ENCODE measurements at places on chromosomes 7 and 10.

DNA sequence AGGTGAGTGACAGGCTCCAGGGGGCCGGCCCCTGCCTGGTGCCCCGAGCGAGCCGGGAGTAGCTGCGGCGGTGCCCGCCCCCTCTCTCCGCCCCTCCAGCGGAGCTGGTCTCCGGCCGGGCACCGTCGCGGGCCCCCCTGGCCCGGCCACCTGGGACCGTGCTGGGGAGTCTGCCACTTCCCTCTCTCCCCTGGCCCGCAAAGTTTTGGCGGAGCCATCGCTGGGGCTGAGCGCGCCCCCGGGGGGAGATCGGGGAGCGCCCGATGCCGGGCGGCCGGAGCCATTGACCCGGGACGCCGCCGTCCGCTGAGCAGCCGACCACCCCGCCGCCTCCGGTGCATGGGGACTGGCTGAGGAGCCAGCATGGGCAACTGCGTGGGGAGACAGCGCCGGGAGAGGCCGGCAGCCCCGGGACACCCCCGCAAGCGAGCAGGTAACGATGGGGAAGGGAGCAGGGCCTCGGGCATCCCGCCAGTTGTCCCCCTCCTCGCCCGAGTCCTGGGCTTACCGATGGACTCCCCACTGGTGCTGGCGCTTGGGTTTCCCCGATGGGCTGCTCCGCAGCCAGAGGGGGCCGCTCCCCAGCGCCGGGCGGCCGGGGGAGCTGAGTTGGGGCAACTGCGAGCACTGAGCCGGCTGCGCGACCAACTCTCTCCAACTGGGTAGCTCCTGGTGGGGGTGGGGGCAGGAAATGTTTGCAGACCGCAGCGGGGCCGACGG, at the start of gene UBTD1:
UBTD1 (plus strand) TSS at position 84 of the 720 bp plus-strand sequence; CDS start at position 364, 280 bp downstream.
- DNase-seq = peak; percentile 93

GRCh38 chr10:91420868-91421267, 10.7 kb downstream of the HECTD2 start:
- no peak for DNase-seq

DNA sequence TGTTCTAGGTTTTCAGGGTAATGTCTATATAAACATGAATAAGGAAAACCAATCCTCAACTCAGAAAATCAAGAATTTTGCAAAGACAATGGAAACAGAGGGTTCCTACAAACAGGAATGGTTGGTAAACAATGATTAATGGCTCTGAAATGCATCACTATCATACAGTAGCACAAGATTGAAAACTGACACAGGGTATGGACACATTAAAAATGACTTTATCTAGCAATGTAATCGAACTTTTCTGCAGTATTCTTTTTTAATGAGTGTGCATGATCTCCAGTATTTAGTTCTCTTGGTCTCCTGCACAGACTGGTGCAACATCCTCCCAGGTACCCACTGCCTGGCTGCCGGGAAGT, 15.9 kb downstream of the GRB10 start:
- DNase-seq = no peak

DNA sequence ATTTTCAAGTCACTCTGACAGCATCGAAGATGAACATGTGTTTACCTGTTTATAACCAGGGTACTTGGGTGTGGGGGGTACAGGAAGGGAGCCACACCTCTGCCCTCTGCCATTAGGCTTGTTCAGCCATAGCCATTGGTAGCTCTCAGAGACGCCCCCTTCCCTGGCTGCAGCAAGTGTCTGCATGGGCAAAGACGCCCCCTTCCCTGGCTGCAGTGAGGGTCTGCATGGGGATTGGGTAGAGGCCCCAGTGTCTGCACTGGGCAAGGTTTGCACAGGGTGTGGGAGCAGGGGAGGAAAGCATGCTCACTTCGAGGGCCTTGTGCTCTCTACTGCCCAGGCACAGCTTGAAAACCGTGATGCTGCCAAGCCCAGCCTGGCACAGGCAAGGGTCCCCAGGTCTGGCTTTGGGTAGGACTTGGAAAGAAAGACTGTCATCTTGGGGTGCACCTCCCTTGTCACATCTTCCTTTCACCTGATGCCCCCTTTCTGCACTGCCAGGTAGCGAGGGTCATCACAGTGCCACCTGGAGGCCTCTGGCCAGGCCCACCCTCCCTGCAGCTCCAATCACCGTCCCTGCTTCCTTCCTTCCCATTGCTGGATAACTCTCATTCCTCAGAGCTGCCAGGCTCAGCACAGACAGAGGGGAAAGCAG, 3.7 kb downstream of the TMEM225B start:
- no peak for DNase-seq
